ENCODE measurements at places on chromosomes 2 and 18.

- DNase-seq: no peak
These were observed 25.6 kb downstream of the IKZF2 start for GRCh38 chr2:213125646-213126347.

DNA sequence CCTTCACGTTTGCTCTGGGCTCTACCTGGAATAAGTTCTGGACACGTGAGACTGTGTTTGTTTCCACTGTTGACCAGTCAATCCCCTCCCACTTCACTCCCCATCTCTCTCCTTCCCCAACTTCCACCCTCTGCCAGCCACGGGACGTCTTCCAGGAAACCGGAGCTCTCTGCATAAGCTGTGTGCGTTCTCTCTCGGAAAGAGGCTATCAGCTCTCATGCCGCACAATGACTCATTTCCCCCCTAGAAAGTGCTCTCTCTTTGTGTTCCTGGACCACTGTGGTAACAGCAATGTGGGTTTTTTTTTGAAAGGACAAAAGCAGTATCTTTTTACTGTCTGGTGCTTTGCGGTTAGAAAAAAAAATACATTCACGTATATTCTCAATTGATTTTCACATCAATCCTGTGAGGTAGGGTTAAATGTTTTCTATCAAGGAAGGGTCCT is 10.2 kb downstream of the PROKR1 start:
- peak; percentile 16 for DNase-seq

DNA sequence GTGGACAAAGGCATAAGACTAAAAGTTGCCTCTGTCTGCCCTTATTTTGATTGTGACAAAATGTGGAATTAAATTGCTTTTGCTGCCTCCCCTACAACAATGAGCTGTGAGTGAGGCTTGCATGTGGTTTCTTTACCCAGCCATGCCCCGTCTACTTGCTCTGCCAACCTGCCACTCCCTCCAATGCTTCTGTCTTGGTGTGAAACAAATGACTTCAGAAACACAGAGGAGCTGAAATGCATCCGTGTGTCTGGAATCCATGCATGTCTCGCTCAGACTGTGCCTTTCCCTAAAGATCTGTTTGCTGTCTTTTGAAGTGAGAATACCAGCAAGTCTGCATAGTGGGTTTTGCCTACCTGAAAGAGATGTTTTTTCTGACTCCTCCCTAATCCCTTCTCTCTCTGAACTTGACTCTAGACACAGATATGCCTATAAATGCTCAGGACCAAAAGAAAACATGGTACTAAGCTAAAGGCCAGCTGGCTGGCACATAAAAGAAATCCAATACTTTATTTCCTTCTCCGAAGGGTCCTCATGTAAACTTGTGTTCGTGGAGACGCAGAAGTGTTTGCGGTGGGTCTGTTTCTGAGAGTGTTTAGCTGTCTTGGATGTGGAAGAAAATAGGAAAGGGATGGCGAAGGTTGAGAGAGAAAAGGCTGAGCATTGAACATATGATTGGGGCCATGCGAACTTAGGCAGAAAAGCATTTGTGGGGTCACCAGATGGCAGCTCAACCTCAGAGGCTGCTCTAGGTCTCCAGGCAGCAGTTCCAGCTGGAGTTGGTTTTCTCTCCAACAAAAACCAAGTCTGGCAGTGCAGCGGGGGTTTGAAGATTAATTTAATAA is 120.5 kb downstream of the CCBE1 start:
- no peak for DNase-seq

DNA sequence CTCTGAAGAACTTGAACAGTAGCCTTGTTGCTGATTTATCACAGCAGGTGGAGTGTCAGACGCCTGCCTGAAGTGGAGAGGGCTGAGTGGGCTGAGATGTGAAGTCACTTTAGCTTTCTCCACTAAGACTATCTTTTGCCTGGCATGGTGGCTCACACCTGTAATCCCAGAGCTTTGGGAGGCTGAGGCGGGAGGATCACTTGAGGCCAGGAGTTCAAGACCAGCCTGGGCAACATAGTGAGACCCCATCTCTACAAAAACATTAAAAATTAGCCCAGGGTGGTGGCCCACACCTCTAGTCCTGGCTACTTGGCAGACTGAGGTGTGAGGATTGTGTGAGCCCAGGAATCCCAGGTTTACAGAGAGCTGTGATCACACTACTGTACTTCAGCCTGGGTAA is 60.6 kb upstream of the TTC39C start:
- no peak for DNase-seq

GRCh38 chr2:204946892-204947291 is 401.6 kb downstream of the PARD3B start:
- DNase-seq: no peak

DNA sequence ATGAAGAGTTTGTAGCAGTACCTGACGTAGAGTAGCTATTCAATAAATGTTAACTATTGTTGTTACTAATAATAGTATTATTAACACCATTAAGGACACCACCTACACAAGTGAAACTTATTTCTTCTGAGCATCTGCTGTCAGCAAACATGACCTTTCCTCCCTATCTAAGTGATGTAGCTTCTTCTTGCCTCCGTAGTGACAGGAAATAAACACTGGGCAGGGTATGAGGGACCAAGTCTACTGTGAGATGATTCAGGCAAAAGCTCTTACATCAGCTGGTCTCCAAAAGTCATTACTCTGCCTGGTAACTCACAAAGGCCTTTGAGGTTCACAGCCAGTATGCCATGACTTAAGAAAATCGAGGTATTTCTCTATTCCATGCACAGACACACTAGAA is 750.5 kb downstream of the CPS1 start:
- no peak for DNase-seq

DNA sequence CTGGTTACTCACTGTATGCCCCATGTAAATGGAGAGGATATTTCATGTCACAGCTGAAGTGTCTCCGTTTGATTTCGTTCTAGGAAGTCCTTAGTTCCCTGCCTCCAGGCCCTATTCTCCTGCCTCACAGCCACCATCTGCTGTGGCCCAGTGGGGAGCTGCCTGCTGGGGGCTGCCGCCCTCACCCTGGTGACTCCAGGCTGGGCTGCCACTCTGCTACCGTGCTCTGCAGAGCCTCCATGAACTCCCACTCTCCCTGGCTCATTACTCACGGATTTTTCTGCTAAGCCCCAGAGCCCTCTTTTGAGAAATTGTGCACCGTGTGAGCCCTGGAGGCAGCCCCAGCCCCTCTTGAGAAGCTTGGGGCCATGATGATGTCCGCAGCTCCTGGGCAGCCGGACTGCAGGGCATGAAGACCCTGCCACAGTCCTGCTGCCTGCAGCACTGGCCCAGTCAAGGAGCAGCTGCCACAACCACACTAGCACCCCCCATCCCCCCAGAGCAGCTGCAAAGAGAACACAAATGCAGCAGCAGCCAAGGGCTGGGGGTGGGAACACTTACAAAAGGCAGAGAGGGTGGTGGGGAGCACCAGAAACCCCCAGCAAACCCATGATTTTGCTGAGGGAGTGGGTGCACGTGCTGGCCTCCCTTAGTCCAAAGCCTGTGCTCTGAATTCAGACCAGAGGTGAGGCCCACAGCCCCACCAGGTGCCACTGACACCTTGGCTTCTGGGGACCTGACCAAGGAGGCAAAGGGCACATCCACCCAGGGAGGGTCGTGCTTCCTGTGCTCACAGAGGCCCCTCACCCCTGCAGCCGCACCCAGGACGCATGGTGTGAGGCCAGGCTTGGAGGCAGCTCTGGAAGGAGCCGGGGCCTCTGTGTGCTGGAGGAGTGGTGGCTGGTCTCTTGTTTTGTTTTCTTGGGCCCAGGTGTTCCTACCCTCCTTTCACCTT is 270.2 kb upstream of the RAB6C start:
- no peak for DNase-seq

GRCh38 chr2:193505620-193506019 is 1310.9 kb upstream of the TMEFF2 start:
- no peak for DNase-seq
